RWPE2 (cell line): ENCODE measurements at places on chromosomes 2 and 18.

DNA sequence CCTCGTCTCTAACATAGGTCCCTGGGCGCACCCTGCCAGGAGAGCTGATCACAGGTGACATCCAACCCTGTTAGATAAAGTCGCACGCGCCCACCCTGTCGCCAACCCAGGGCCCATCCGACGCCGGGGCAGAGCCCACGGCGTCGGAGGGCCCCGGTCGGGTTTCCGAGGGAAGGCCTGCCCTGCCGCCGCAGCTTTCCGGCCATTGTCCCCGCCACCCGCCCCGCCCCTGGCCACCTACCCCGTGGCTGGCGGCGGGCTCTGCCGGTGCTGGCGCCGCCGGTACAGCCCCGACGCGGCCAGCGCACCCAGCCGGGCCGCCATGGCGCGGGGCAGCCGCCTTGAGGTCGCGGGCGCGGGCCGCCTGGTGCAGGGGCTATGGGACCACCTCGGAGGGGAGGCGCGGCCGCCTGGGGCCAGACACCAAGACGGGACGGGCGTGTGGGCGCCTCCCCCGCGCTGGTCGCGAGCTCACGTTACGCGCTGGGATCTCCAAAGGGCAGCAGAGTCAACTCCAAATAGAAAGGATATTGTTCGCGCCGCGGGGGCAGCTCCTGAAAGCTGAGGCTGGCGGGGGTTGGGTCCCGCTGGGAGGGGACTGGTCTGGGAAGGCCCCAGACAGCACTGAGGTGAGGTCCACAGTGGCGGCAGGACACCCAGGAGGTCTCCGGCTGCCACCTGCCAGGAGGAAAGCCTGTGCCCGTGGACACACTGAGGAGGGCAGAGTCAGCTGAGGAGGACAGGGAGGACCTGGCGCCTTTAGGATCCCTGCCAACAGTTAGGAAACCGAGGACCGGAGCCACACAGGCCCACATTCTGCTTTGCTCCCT, 11.1 kb downstream of the LIMS2 start:
- peak; percentile 52 for DNase-seq

DNA sequence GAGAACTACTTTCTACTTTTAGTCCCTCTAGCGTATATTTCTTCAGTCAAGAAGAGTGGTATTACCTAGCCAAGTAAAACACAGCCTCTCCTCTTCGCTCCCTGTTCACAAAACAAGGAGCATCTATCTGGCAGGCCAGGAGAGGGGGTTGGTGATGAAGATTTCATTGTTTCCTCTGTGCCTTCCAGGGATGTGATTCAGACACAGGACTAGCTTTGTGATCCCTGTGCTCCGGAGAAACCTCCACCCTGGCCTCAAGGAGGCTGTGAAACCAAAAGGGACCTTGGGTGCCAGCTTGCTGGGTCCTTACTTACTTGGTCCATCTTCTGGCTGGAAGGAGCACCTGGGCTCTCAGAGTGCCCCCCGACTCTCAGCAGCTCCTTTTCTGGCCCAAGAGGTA, 5.7 kb downstream of the RHOB start:
- peak; percentile 15 for DNase-seq

- no peak for DNase-seq
Observed at GRCh38 chr2:209913786-209914345, 88.6 kb upstream of the RPE start.

GRCh38 chr18:59661891-59662701, 35.1 kb downstream of the CCBE1 start:
- DNase-seq, result no peak

DNA sequence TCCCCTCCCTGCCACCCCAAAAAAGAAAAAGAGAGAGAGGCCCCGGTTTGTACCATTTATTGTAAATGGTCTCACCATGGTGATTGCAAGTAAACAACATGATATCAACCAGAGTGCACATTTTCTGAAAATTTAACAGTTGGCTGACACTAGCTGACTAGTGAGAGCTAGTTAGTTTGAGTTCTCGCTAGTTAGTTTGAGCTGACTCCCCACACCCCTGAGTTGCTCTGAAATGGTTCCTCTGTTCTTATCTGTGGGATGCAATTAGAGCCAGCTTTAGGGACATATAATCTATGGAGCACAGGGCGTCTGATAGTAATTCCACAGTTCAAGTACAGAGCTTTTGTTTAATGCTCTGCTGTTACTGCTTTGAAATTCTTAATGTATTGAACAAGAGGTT, 13.1 kb downstream of the CASP10 start:
- DNase-seq, result no peak

GRCh38 chr18:56992777-56993176, 154.1 kb upstream of the BOD1L2 start:
- no peak for DNase-seq

- no peak for DNase-seq
Observed at GRCh38 chr18:45059695-45060094, 379.0 kb downstream of the SETBP1 start.

- no peak for DNase-seq
Observed at GRCh38 chr2:132567682-132568081, 102.3 kb downstream of the LYPD1 start.

GRCh38 chr18:6559296-6559695, 144.6 kb upstream of the L3MBTL4 start:
- DNase-seq, result no peak

DNA sequence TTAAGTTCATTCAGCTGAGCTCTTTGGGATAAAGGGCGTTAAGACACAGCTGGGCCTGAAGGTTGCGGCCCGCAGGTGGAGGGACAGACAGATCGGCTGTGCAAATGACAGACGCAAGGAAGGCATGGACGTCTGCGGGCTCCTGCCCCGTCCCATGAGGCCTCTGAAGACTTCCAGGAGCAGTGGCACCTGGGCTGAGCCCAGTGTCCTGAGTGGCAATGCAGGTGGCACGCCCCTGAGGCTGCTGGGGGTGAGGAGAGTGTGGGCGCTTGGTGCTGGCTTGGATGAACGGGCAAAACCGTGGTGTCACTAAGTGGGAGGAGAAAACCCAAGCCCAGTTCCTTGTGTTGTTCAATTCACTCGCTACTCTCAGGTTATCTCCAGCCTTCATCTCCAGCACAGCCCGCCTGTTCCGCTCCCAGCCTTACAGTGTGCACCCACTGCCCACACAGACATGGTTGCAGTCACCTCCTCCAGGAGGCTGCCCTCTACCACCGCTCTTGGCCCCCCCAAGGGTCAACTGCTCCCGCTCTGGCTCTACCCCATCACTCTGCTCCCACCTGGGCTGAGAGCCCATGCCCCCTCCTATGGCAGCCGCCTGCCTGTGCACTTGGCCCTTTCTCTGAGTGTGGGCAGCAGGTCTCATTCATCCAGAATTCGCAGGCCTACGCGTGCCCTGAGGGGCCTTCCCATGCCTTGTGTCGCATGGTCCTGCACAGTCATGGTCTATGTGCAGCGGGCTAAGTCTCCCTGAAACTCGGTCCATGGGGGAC, 50.3 kb downstream of the PTGR3 start:
- DNase-seq, result no peak

GRCh38 chr18:63591725-63592124, 4.6 kb downstream of the SERPINB13 start:
- no peak for DNase-seq

DNA sequence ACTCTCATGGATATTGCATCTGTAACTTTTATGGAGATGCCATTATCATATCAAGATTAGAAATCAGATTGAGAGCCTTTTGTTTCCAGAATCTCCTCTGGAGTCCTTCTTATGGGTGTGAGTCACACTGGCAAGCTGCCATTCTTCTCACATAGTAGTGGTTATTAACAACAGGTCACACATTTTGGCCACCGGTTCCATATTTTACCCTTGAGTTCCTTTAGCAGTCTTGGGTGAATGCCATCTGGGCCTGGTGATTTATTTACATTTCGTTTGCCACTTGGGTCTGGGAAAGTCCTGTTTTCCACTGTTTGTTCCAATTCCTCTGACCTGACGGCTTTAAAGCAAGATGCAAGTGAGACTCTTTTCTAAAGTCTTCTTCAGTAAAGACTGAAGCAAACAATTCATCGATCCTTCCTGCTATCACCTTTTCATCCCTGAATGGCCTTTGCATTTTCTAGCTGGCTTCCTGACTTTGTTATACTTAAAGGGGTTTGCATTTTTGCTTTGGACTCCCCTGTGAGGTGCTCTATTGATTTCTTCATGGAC, 80.5 kb upstream of the CAVIN2 start:
- peak; percentile 72 for DNase-seq

DNA sequence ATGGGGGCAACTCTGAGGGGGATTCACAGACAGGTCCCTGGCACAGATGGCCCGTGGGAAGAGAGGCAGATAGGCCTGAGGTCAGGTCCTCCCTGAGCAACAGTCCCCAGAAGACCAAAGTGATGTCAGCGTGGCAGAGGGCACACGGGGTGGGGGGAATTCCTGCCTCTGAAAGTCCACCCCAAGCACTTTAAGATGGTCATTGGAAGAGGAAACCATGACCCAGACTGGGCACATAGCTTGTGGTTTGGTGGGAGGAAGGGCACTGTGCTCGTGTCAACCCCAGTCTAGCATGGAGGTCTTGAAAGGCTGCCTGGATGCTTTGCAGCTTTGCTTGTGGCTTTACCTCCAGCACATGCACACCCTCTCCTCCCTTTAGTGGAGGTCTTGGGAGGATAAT, 38.0 kb upstream of the SIX2 start:
- no peak for DNase-seq

GRCh38 chr18:79708412-79708811, 28.8 kb downstream of the CTDP1 start:
- no peak for DNase-seq

- DNase-seq, result no peak
Observed at GRCh38 chr2:169823996-169824372, 721 bp downstream of the METTL5 start.

- no peak for DNase-seq
Observed at GRCh38 chr2:23286758-23287704, 97.9 kb upstream of the KLHL29 start.
